ENCODE measurements at places on chromosomes 4 and X. TPM values are rescaled to one million over a fixed set of nuclear protein-coding genes. Genes with fewer than 3 reads are reported as not detected.

NEUROG2 gene
- not detected for total RNA-seq

FOXR2 gene
- total RNA-seq = not detected

DCHS2 gene
- 0.11 TPM for total RNA-seq

HTRA3 gene
- 0.55 TPM for total RNA-seq

FGFBP1 gene
- total RNA-seq = not detected

CYLC1 gene
- not detected for total RNA-seq

TLR1 gene
- total RNA-seq = 2.5 TPM

MAGEC3 gene
- not detected for total RNA-seq

UTP14A gene
- total RNA-seq = 17.1 TPM

GLRA3 gene
- under 0.01 TPM for total RNA-seq

GYG2 gene
- total RNA-seq = 2.4 TPM

TBX22 gene
- not detected for total RNA-seq

DSPP gene
- total RNA-seq = not detected

SSX3 gene
- total RNA-seq = not detected

IL13RA2 gene
- total RNA-seq = 100 TPM
